Naive thymus-derived CD4-positive, alpha-beta T cell (primary cell): ENCODE measurements at places on chromosomes 6 and 20. TPM values are rescaled to one million over a fixed set of nuclear protein-coding genes. Genes with fewer than 3 reads are reported as not detected.

GRCh38 chr6:5663259-5663658 lies 343.5 kb downstream of the NRN1 start:
- H3K27ac ChIP-seq = no peak overlapping the region
- H3K4me3 ChIP-seq = no peak overlapping the region
- no peaks in the 10 kb centered on the region for H3K36me3 ChIP-seq
- no peaks in the 10 kb centered on the region for H3K4me1 ChIP-seq

DNA sequence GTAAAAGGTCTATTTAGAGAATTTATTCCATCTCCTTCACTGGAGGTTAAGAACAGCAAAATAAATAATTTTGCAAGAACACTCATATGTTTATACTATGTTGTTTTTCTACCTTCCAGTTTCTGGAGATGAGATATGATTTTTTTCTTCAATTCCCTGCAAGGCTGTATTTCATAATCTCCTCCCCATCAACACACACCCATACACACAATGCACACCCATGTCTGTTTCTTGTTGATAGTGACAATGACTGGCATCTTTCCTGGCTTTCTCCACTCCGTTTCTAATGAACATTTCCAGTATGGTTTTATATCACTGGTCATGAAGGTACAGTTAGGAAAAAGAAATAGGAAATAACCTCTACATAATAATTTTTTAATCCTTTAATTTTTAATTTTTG lies 202.1 kb downstream of the ARHGAP18 start:
- no peak for DNase-seq
- no peaks in the 10 kb centered on the region for H3K36me3 ChIP-seq
- no peak overlapping the region for H3K4me3 ChIP-seq
- no peaks in the 10 kb centered on the region for H3K4me1 ChIP-seq
- H3K27ac ChIP-seq = no peak overlapping the region
- no peaks in the 10 kb centered on the region for H3K27me3 ChIP-seq

- no peak overlapping the region for H3K4me3 ChIP-seq
- DNase-seq = no peak
- no peak overlapping the region for H3K27ac ChIP-seq
Measured at GRCh38 chr20:34647737-34648136, 29.2 kb downstream of the PIGU start.

DNA sequence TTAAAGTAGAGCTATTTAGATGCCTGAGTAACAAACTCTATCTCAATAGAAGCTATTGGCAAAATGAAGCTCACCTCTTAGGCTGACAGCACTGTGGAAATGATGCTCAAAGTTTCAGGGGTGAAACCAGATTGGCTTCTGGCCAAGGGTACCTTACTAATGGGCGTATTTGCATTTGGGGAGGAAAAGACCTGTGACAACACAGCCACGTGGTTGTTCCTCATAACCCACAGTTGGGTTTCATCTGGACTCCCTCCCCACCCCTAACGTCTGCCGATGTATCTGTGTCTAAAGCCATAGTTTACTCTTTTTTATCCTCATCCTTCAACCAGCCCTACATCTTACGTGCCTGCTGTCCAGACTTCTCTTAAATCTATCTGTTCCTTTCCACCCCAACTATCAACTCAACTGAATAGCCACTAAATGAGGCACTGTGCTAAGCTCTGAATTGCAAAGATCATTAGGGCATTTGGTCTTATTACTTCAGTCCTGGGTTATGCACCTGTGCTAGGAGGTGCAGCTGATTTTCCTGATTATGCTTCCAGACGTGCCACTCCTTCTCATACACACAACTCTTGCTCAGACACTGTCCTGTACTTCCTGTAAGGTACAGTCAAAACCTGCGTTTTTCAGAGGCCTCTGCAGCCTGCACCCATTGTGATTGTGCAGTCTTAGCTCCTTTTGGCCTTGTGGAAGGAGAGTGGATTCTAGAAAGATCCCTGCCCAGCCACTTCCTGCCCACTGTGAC lies 80.6 kb upstream of the ARMC2 start:
- no peaks in the 10 kb centered on the region for H3K36me3 ChIP-seq
- no peak overlapping the region for H3K27ac ChIP-seq
- no peaks in the 10 kb centered on the region for H3K27me3 ChIP-seq
- H3K4me1 ChIP-seq = no peaks in the 10 kb centered on the region
- no peak for DNase-seq
- no peak overlapping the region for H3K4me3 ChIP-seq

GRCh38 chr6:108544606-108545005 lies 16.1 kb upstream of the FOXO3 start:
- no peak overlapping the region for H3K27ac ChIP-seq
- no peak for DNase-seq
- no peaks in the 10 kb centered on the region for H3K36me3 ChIP-seq
- no peaks in the 10 kb centered on the region for H3K27me3 ChIP-seq

- no peak overlapping the region for H3K27ac ChIP-seq
- H3K27me3 ChIP-seq = no peaks in the 10 kb centered on the region
- DNase-seq = no peak
- H3K36me3 ChIP-seq = no peaks in the 10 kb centered on the region
- no peaks in the 10 kb centered on the region for H3K4me1 ChIP-seq
Measured at GRCh38 chr6:36367743-36368142, 19.7 kb downstream of the ETV7 start.

DNA sequence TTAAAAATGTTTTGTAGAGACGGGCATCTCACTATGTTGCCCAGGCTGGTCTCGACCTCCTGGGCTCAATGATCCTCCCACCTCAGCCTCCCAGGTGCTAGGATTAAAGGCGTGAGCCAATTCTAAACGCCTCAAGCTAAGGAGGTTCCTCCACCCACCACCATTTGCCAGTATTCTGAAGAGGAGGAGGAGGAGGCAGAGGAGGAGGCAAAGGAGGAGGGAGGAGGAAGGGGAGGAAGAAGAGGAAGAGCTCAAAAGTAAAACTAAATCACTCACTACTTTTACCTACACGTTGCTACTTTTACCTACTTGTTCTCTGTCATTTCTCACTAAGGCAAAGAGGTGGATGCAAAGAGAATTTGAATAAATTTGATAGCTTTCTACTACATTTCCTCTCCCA lies 63.6 kb upstream of the ARID1B start:
- H3K36me3 ChIP-seq = no peaks in the 10 kb centered on the region
- H3K4me1 ChIP-seq = no peaks in the 10 kb centered on the region
- DNase-seq = no peak
- no peaks in the 10 kb centered on the region for H3K27me3 ChIP-seq
- H3K27ac ChIP-seq = no peak overlapping the region

- H3K27ac ChIP-seq = no peak overlapping the region
- no peak overlapping the region for H3K4me3 ChIP-seq
- H3K27me3 ChIP-seq = no peaks in the 10 kb centered on the region
- H3K4me1 ChIP-seq = no peaks in the 10 kb centered on the region
Measured at GRCh38 chr20:51840865-51841264, 38.5 kb upstream of the SALL4 start.

DNA sequence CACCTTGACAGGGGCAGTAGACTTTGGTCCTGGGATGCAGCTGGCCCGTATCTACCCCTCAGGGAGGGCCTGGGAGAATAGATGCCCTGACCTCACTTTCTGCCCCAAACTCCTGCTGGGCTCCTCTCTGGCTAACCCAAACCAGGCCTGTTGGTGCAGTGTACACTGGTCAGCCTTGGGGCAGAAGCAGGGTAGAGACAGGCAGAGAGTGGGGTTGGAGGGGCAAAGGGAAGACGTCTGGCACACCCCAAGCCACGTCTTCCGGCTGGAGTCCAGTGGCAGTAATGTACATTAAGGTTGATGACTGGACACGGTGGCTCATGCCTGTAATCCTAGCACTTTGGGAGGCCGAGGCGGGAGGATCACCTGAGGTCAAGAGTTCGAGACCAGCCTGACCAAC lies 9.3 kb downstream of the DDR1 start:
- no peaks in the 10 kb centered on the region for H3K4me1 ChIP-seq
- H3K27ac ChIP-seq = no peak overlapping the region
- no peak for DNase-seq
- H3K36me3 ChIP-seq = peaks cover 73% of the 10 kb centered on the region

SRXN1 gene
- total RNA-seq = 0.84 TPM

GLP1R gene
- not detected for total RNA-seq

CST4 gene
- total RNA-seq = not detected

EDN1 gene
- total RNA-seq = 0.17 TPM in 1 of 2 replicates, not detected in the other
